ENCODE measurements at places on chromosomes 3 and 15.

DNA sequence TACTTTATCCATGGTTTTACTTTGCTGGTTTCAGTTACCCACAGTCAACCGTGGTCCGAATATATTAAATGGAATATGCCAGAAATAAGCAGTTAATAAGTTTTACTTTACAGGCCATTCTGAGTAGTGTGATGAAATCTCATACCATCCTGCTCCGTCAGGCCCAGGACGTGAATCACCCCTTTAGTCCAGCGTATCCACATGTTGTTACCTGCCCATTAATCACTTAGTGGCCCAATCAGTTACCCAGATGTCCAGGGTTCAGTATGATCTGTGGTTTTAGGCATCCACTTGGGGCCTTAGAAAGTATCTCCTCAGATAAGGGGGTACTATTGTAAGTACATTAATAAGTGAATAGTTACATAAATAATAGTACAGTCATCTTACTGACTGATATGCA is 88.0 kb downstream of the TTBK2 start:
- DNase-seq = no peak

DNA sequence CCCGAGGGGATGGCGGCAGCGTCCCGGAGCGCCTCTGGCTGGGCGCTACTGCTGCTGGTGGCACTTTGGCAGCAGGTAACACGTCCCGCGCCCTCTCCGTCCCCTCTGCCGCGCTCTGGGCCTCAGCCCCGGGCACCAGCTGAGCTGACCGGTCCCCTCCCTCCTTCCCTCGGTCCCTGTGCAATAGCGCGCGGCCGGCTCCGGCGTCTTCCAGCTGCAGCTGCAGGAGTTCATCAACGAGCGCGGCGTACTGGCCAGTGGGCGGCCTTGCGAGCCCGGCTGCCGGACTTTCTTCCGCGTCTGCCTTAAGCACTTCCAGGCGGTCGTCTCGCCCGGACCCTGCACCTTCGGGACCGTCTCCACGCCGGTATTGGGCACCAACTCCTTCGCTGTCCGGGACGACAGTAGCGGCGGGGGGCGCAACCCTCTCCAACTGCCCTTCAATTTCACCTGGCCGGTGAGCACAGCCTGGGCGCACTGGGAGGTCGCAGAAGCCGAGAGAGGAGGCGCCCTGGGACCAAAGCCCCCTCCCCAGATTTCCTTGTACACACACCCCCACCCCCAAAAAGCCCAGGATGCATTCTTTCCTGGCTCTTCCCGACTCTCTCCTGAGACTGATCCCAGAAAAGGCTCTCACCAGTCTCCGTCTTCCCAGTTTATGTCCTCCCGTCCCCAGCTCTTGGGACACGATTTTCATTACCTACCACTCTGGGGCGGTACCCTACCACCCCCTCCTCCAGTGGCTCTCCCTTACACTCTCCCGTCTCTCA is 705 bp downstream of the DLL4 start:
- peak; percentile 84 for DNase-seq

GRCh38 chr15:48332642-48333034 is 1.4 kb downstream of the DUT start:
- DNase-seq = no peak

GRCh38 chr3:174583396-174583795 is 275.7 kb upstream of the NAALADL2 start:
- DNase-seq = no peak

DNA sequence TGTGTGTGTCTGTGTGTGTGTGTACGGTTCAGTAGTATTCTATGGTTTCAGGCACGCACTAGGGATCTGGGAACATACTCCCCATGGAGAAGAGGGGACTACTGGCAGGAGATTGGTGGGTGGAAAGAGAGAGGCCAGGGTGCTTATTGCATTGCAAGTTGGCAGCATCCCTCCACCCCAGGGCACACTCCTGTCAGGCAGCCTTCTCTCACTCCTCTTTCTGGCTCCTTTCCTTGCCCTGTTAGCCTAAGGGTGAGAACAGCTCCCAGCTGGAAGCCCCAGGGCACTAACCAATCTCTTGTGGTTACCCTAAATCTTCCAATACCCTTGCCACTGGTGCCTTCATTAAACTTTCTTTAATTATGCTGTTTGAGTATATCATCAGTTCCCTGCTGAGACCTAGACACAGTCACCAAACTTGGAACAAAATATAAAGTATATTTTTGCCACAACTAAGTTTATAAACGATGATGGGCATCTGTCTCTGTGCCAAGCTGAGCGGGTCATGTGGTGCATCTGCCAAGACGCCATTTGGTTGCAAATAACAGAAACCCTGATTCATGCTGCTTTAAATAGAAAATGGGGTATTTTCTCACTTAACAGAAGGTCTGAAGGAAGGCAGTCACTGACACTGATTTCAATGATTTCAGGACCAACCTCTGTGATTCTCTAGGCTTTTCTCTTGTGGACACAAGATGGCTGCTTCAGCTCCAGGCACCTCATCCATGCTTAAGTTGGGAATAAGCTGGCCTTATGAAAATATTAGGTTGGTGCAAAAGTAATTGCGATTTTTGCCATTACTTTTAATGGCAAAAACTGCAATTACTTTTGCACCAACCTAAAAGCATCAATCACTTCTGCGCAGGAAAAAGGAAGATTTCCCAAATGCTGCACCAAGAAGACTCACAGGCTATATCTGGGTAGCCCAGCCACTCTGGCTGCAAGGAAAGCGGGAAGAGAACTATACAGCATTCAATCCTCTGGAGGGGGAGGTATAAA is 476.9 kb upstream of the PROK2 start:
- DNase-seq = no peak

- no peak for DNase-seq
Observed at GRCh38 chr3:65664931-65665330, 373.8 kb downstream of the MAGI1 start.

DNA sequence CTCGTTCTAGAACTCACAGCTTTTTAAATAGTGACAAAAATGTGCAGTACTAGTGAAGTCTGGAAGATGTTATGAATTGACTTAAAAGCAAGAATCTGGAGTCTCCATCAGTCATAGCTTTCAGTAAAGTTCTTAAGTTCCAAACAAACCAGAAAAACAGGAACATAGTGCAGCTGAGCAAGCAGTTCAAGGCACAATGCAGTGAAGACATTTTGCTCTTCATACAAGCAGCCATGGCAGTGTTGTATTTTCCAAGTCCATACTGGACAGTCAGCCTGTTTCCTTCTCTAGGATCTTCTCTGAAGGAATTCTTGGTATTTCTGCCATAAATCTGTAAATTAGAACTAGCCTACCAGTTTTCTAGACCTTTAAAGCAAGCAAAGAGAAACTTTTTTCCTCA is 90.5 kb downstream of the LRRC28 start:
- no peak for DNase-seq

DNA sequence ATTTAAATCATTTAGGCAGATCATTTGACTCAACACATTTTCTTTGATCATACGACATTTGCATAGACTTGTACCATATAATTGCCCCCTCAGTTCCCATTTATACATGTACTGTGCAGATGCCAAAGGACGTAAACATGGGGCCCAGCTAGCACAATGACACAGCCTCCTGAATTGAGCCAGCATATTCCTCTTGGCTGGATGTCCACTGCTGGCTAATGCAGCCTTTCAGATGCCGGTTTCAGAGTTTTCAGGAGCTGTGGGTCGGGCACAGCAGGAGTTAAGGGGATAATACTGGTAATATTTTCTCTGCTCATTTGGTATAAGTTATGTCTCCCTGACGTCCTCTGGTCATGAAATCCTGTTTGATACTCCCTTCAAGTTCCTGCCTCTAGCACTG is 39.4 kb downstream of the KAT2B start:
- DNase-seq = no peak

Measured in endodermal cell (in vitro differentiated cells).